ENCODE measurements at places on chromosomes 6 and 20.

DNA sequence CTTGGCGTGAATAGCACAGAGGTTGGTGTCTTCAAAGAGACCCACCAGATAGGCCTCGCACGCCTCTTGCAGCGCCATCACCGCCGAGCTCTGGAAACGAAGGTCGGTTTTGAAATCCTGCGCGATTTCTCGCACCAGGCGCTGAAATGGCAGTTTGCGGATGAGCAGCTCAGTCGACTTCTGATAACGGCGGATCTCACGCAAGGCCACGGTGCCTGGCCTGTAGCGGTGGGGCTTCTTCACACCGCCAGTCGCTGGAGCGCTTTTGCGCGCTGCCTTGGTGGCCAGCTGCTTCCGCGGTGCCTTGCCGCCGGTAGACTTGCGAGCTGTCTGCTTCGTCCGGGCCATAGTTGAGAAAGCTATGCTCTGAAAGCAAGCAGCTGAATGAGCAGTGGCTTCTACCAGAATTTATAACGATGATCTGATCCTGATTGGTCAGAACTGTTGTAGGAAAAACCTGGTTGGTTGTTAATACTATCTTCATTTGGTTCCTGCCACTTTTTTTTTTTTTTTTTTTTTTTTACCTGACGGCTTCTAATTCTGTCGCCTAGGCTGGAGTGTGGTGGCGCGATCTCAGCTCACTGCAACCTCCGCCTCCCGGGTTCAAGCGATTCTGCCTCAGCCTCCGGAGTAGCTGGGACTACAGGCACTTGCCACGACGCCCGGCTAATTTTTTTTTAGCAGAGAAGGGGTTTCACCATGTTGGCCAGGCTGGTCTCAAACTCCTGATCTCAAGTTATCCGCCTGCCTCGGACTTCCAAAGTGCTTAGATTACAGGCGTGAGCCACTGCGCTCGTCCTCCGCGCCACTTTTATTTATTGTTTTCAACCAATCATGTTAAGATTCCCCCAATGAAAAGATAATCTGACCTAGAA lies 21.5 kb downstream of the OR2B2 start:
- DNase-seq, result peak; percentile 81

DNA sequence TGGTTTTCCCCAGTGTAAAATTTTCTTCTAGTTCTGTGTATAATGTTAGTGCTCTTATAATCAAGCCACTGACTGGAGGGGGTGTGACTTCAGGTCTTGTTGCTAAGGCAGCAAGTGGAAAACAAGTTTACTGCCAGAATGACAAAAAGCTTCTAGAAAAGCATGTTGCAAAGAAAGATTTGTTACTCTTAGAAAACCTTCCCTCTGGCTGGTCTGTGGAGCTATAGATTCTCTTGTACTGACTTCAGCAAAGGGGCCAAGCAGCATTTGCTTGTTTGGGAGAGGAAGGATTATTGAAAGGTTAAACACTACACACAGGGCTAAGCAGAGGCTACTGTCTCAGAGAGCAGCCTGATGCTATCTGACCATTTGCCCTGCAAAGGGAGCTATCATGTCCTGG lies 288.8 kb downstream of the BTBD9 start:
- DNase-seq, result peak; percentile 82

- DNase-seq, result no peak
Measured at GRCh38 chr6:98769546-98769945, 64.8 kb upstream of the POU3F2 start.

- DNase-seq, result no peak
Measured at GRCh38 chr20:32577023-32577422, 8.1 kb downstream of the NOL4L start.

- DNase-seq, result no peak
Measured at GRCh38 chr6:34589691-34590090, 33.6 kb upstream of the SPDEF start.

DNA sequence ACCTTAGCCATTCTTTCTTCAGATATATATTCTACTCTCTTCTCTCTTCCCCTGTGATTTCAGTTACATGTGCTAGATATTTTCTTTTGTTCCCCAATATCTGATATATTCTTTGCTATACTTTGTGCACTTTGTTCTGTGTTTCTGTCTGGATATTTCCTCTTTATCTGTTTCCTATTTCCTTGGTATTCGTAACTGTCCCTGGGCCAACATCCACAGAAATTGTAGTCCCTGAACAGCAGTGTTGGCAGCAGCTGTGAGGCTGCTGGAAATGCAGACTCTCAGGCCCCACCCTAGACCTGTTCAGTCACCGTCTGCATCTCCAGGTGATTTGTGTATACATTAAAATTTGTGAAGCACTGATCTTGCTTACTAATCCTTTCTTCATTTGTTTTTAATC lies 522.9 kb upstream of the SOX4 start:
- DNase-seq, result no peak

- no peak for DNase-seq
Measured at GRCh38 chr6:146336191-146336590, 207.4 kb upstream of the RAB32 start.

GRCh38 chr20:49405062-49405683 lies 77.3 kb downstream of the KCNB1 start:
- DNase-seq, result no peak

GRCh38 chr20:46708172-46708860 lies 1.1 kb upstream of the SLC2A10 start:
- no peak for DNase-seq

DNA sequence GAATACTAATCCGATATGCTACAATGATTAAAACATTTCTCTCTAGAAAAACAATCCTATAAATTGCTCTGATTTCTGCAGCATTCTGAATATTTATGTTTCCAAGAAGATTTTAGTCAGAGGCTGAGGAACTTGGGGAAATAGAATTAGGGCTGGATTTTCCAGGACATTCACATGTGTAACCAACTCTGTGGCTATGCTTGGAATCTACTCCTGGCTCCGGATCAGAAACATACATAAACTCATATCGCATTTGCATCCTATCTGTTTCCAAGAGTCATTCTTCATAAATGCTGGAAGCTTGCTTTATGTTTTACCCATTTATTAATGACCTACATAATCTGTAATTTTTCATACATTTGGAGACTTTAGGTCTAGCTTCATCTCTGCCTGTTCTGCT lies 459.9 kb upstream of the MARCKS start:
- no peak for DNase-seq

Data from spinal cord (tissue), 10 donors.